ENCODE measurements at places on chromosomes 4 and X. TPM values are rescaled to one million over a fixed set of nuclear protein-coding genes. Genes with fewer than 3 reads are reported as not detected.

ETDB gene
- not detected for total RNA-seq

ASMT gene
- total RNA-seq = 0.25 TPM

IKBKG gene
- total RNA-seq = 4.2 TPM

TMEM144 gene
- total RNA-seq = 1.2 TPM

JCHAIN gene
- total RNA-seq = not detected

GLUD2 gene
- total RNA-seq = 0.49 TPM

GRIA3 gene
- total RNA-seq = 57.3 TPM

STOX2 gene
- 34.7 TPM for total RNA-seq

SMIM10L2A gene
- 9.1 TPM for total RNA-seq

GPR78 gene
- total RNA-seq = under 0.01 TPM

MAGEE2 gene
- 3.2 TPM for total RNA-seq

SORCS2 gene
- total RNA-seq = 8.9 TPM

Measured in temporal lobe (tissue), 4 donors.